ENCODE measurements at places on chromosomes 13 and 19.

GRCh38 chr13:110676595-110677587 is 29.0 kb downstream of the CARS2 start:
- no peak for DNase-seq

GRCh38 chr19:47514869-47515588 is at the start of gene NAPA:
Gene NAPA, minus strand, starts transcription at chr19:47515063. Its CDS starts 123 bp downstream, at chr19:47514940.
- DNase-seq = peak; percentile 100

GRCh38 chr13:28052945-28053344 is 47.4 kb downstream of the FLT3 start:
- DNase-seq = no peak

DNA sequence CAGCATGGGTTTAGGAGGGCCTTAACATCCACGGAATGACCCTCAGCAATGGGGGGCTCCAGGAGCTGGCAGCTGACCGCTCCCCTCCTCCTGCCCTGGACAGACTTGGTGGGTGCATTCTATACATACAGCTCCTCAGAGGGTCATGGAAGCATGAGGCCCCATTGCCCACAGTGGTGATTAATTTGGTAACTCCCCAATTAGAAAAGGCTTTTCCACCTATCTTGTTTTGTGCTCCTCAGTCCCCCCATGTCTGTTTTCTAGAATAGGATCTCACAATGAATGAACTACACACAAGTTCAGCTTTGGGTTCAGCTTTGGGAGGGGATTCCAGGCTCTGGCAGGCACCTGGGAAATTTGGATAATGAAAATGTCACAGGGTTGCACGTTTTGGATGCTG is 707.8 kb downstream of the UQCRFS1 start:
- DNase-seq = no peak

DNA sequence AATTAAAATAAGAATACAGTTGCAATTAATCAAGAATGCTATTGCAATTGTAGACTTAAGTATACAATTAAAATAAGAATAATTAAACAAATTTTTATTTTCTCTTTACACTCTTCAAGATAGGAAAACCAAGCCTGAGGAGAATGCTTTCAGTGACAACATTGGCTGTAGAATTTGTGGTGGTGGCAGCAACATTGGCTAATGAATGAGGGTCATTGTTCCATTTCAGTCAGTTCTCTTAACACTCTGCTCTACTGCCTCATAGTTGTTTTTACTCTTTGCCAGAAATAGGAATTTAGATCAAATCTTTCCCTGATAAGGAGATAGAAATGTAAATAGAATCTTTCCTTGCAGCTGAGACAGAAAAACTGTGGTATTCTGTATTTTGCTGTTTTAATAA is 391.6 kb downstream of the PCDH20 start:
- no peak for DNase-seq

- DNase-seq = no peak
Observed at GRCh38 chr19:32022044-32022640, 323.3 kb upstream of the ZNF507 start.

DNA sequence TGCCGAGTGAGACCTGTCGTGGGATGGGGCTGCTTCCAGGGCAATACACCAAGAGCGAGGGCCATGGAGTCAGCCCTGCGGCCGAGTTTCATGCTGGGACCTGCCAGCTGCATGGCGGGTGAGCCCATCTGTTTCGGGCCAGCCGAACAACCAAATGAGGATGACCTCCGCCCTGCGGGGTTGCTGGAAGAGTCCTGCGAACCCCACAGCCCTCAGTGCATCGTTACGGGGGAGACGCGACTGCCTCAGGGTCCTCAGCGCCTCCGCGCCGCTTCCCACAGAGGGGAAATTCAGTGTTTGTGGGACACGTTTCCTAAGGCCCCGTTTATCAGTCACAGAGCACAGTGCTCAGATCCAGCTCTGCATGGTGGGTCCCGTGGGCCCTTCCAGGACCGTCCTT is 22.0 kb downstream of the SLC15A1 start:
- DNase-seq = no peak

- no peak for DNase-seq
Observed at GRCh38 chr19:10113592-10113963, 2.1 kb downstream of the P2RY11 start.

DNA sequence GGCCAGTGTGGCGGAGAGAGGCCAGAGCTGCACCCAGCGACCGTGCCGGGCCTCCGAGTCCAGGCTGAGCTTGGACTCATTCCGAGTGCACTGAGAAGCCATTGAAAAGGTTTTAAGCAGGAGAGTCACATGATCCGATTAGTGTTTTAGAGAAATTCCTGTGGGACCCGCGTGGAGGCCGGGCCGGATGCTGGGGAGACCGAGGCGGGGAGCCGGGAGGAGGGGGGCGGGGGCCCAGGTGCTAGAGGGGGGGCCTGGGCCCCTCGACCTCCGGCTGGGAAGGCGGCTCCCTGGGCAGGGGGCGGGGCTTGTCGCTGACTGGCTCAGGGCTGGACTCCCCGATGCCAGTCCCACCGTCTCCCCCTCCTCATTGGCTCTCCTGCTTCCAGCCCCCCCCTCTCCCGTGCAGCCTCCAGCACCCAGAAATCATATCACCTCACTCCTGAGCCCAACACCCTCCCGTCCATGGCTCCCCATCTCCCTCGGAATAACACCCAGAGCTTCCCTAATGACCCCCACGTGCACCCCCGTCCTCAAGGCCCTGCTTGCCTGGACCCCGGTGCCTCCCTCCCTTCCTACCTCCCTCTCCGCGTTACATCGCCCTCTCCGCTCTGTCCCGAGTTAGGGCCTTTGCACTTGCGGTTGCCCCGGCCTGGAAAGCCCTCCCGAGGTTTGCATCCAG is 5.2 kb upstream of the ZNF579 start:
- DNase-seq = no peak

DNA sequence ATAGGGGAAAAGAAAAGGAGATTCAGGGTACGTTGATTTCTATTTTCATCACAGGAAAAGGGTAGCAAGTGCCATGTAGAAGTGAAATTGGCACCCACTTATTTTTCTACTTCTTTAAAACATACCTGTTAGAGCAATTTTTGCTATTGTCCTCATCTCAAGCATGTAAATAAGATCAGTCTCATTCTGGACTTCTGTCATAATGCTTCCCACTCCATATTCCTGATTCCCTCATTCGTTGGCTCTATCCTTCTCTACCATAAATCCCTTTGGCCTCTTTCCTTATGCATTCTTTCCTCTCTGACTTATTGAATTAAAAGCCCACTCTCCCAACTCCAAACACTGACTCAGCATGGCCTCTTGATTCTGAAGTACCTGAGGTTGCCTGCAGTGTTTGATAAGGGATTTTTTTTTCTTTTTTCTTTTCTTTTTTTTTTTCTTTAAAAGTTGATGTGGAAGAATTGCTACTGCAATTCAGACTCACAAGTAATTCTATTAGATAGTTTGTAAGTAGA is 465.7 kb downstream of the SLITRK6 start:
- DNase-seq = no peak

DNA sequence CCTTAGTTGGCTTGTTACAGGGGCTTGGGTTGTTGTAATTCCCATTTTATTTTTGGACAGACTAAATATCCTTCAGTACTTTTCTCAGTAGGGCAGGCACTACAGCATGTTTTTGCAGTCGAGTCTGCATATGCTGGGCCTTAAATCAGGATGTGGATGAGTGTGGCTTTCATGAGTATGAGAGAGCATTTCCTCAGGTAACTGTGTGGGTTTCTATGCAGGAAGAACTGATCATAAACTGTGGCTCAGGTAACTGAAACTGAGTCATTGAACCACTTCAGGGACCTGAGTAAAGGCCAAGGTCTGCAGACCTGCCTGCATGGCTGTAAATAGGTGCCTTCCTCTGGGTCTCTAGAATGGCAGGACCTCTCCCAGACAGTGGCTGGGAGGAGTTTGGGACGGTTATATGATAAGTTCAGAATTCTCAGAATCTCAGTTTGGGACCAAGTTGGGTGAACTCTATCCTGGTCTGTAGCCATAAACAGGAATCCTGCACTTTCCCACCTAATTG is 112.1 kb downstream of the ZNF737 start:
- DNase-seq = no peak

GRCh38 chr19:16619457-16619856 is 8.5 kb downstream of the MED26 start:
- no peak for DNase-seq

- DNase-seq = no peak
Observed at GRCh38 chr19:567296-567900, 5.0 kb upstream of the BSG start.

- DNase-seq = no peak
Observed at GRCh38 chr19:38538386-38538785, 79.4 kb downstream of the MAP4K1 start.

GRCh38 chr19:56105090-56105701 is 15.9 kb downstream of the ZNF787 start:
- no peak for DNase-seq

GRCh38 chr19:1266916-1267476 is 2.1 kb upstream of the CIRBP start:
- no peak for DNase-seq

- DNase-seq = no peak
Observed at GRCh38 chr19:33508009-33508408, 13.6 kb downstream of the PEPD start.

- DNase-seq = no peak
Observed at GRCh38 chr13:51632591-51633362, 48.5 kb downstream of the WDFY2 start.

- DNase-seq = no peak
Observed at GRCh38 chr13:48412881-48413351, at the start of gene LPAR6. Gene LPAR6, minus strand, starts transcription at chr13:48413113. Its CDS starts 690 bp downstream, at chr13:48412423.

DNA sequence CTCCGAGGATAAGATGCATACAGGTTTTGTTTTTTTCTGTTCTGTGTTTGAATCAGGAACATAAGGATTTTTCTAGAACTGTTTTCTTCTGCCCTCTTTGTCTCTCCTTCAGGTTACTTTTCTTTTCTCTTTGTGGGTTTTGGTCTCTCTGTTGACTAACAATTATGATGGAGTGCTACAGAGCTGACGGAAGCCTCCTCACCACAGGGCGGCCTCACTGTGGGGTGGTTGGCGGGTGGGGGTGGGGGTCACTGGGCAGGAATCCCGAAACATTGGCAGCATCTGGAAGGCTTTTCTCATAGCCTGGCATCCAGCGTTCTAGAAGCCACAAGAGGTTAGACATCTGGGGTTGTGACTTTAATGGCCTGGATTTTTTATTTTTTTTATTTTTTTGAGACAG is 12.0 kb upstream of the MATK start:
- DNase-seq = no peak

DNA sequence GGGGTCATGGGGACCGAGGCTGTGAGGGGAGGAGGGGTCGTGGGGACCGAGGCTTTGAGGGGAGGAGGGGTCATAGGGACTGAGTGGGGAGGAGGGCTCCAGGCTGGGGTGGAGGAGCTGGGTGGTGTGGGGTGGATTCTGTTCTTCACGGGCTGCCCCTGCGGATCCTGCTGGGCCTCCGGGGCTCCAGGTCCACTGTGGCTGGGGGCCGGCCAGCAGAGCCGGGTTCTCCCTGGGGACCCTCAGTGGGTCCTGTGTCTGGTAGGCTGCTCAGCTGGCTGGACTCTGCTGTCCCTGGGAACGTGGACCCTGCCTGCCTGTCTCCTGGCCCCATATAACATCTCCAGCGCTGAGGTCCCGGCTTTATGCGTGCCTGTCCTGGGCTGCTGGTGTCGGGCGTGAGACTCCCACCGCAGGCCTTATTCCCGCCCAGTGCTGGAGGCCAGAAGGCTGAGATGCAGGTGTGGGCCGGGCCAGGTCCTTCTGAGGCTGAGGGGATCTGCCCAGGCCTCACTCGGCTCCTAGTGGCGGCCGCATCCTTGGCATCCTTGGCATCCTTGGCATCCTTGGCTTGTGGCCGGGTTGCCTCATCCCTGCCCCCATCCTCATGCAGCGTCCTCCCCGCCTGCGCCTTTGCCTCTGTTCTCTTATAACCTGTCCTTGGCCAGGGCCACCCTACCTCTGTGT is 19.8 kb upstream of the GNA15 start:
- no peak for DNase-seq

DNA sequence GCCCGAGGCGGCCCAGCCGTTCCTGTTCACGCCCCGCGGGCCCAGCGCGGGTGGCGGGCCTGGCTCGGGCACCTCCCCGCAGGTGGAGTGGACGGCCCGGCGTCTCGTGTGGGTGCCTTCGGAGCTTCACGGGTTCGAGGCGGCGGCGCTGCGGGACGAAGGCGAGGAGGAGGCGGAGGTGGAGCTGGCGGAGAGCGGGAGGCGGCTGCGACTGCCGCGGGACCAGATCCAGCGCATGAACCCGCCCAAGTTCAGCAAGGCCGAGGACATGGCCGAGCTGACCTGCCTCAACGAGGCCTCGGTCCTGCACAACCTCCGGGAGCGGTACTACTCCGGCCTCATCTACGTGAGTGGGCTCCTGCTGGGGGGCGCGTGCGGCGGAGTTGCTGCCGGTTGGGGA is 7.0 kb downstream of the MYH14 start:
- DNase-seq = no peak

- no peak for DNase-seq
Observed at GRCh38 chr13:36975172-36975571, 24.0 kb downstream of the ALG5 start.

DNA sequence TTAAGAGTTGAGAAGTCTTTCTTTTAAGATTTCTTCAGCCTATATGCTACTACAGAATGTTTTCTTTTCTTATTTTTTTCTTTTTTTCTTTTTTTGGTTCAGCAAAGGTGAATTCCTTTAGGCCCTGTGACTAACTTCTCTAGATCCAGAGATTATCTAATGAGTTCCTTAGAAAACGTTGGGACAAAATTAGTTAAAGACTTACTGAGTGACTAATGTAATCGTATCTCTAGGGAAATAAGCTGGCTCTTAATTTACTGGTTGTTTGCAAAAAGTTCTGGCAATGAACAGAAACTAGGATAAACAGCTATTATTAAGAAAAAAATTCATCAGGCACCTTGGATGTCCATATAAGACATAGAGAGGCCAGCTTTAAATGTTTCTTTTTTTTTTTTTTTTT is 30.7 kb upstream of the CSNK1A1L start:
- DNase-seq = no peak

DNA sequence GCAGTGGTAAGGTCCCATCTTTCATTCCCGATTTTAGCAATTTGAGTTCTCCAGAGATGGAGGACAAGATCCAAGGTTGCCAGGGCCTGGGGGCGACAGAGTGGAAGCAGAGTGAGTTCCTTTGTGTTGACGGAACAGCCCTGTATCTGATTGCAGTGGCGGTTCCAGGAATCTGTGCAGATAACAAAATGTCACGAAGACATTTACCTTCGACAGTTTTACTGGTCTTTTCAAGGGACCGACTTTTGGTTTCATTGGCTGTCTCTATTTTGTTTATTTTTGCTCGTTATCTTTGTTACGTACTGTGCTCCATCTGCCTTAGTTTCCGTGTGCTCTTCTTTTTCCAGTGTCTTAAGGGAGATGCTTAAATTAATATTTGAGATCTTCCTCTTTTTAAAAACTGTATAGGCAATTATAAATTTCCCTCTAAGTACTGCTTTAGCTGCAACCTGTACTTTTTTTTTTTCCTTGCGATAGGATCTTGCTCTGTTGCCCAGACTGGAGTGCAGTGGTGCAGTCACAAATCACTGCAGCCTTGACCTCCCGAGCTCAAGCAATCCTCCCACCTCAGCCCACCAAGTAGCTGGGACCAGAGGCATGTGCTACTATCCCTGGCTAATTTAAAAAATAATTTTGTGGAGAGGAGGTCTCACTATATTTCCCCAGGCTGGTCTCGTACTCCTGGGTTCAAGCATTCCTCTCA is 23.2 kb downstream of the KDM4B start:
- no peak for DNase-seq
